ENCODE measurements at places on chromosomes 7 and 10.
A peak's percentile ranks its signal among the peaks of the same experiment; 100 is the strongest.

DNA sequence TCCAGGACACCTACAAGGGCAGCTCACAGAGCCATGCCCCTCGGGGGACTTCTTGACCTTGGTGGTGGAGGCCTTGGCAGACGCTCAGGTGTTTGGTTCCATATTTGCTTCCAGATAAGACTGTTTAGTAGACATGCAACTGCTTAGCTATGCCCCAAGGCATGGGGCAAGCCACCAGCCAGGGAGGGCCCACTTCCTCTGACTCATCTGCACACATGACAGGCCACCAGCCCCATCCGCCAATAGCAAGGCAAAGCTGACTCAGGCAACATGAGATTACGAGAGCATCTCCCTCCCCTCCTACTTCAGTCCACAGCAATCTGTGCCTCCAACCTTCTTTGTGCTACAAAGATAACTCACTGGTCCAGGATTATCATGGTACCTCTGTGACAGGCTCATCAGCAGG is 54.9 kb downstream of the KCNMA1 start:
- DNase-seq, result no peak

- DNase-seq, result no peak
Observed at GRCh38 chr10:3773460-3774017, 11.5 kb downstream of the KLF6 start.

DNA sequence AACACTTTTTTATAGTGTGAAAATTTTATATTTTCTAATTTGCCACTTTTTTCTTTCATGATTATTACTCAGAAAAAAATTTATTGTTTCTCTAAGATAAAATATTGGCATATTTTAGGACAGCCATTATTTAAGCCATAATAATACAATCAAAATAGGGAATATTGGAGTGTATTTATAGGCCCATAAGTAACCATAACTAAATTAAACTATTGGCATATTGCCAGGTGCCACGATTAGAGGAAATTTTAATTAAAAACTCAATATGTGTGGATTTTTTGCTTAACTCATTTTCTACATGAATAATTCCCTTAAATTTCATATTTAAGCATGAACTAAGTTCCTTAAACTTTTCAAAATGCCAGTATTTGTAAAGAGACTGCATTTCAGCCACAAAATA is 587.8 kb downstream of the IPMK start:
- no peak for DNase-seq

DNA sequence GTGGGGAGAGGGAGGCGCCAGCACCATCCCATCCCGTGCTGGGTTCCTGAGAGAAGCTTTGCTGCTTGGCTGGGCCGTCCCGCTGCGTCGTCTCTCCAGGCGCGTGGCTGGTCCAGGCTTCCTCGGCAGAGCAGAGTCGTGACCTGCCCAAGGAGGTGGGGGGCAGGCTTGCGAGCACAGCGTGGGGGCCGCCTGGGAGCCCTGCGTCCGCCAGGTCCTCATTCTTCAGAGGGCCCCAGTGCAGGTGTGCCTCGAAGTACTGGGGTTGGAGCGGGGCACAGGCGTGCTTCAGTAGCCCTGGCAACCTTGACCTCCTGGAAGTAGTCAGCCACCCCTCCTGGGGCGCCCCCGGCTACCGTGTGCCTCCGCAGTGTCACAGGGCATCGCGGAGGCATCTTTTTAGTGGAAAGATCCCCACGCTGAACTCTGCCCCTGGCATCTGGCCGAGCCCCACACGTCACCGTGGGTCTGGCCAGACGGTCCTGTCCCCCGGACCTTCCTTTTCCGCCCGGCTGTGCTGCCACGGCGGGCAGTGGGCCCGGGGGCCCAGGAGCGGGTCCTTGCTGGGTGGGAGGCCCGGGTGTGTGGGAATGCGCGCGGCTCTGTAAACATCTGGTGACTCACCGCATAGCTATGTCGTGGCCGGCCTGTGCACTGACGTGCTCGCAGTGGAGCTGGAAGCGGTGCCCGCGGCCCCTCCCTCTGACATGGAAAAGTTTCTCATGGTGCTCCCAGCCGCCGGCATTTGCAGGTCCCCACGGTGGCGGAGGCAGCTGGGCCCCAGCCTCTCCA is 6.4 kb downstream of the MAFK start:
- DNase-seq, result no peak

DNA sequence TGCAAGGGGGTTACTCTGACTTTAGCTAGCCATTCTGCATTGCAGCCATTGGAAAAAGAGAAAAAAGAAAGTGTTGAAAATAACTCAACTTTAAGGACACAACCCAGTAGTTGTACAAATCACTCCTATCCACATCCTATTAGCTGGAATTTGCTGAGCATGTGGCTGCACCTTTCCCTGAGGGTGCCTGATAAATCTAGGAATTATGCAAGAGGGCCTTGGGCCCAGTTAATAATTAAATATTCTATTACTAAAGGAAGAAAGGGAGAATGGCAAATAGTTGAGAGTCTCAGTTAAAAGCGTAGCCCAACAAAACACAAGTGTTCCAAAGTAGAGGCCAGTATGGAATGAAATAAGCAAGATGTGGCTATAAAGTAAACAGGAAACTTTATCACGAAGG is 200.9 kb upstream of the CNTNAP2 start:
- DNase-seq, result no peak

DNA sequence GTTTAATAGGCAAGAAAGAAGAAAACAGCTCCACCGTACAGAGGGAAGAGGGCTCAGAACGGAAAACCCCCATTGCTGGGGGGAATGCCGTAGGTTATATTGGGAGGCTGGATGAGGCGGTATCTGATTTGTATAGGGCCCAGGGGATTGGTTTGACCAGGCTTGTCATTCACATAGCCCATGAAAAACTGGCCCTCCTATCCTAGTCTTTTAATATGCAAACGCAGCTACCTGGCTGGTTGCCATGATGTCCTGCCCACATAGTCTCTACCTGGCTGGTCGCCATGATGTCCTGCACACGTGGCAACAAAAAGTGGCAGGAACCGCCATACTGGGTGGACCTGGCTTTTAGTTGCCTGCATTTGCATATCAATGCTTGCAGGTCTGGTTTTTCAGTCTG is 84.7 kb downstream of the AUTS2 start:
- DNase-seq, result no peak

- no peak for DNase-seq
Observed at GRCh38 chr10:14751921-14752320, 22.8 kb downstream of the FAM107B start.

GRCh38 chr10:103193820-103194529 is 903 bp upstream of the NT5C2 start:
- no peak for DNase-seq

GRCh38 chr7:32072397-32072796 is 2.2 kb upstream of the PDE1C start:
- DNase-seq, result no peak

GRCh38 chr7:103075337-103075918 is 488 bp downstream of the ARMC10 start:
- peak; percentile 73 for DNase-seq

GRCh38 chr7:117129521-117129955 is 176.2 kb downstream of the ST7 start:
- DNase-seq, result no peak

GRCh38 chr7:130413201-130413600 is 27.6 kb downstream of the CEP41 start:
- DNase-seq, result no peak

- DNase-seq, result no peak
Observed at GRCh38 chr7:93945756-93946535, 24.4 kb downstream of the GNG11 start.

DNA sequence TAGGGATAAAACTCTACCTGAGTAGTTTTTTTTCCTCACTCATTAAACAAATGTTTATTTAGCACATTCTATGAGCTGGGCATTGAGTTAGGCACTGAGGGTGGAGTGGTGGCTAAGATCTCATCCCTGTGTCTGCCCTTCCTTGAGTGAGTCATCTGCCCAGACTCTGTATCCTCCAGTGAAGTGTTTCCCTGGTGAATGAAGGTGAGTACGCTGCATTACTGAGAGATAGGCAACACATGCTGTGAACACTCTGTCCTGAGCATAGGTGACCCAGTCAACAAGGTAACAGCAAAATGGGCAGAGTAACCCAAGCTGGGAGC is 5.8 kb downstream of the PITX3 start:
- no peak for DNase-seq

- DNase-seq, result no peak
Observed at GRCh38 chr10:107653832-107654287, 489.4 kb upstream of the SORCS1 start.

DNA sequence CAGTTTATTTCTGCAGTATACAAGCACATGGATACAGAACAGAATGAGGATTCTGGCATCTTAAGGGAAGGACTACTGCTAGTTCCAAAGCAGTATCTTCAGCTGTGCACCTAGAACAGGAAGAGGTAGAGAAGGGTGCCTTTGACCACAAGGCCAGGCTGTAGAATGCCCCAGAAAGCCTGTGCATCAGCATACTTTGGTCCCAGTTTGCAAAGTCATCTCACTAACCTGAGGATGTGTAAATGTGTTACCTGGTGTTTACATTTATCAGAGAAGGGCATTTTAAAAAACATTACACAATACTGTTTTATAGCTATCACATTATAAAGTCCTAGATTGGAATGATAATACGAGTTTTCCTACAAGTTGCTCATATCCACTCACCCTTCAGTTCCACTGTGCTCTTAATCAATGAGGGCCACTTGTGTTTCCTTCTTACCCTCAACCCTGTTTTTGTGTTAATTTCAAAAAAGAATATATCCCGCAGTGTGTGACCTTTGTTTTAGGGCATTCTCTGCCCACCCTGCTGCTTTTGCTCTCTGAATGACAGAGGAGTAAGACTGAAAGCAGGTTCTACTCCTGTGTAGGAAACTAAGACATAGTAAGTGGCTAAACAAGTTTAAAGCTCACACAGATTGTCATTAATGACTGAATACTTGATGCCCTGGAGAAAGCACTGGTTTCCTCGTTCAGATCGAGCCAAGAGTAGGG is 3.4 kb downstream of the SLC35G1 start:
- DNase-seq, result no peak

- no peak for DNase-seq
Observed at GRCh38 chr7:53272081-53272480, 236.6 kb downstream of the POM121L12 start.

DNA sequence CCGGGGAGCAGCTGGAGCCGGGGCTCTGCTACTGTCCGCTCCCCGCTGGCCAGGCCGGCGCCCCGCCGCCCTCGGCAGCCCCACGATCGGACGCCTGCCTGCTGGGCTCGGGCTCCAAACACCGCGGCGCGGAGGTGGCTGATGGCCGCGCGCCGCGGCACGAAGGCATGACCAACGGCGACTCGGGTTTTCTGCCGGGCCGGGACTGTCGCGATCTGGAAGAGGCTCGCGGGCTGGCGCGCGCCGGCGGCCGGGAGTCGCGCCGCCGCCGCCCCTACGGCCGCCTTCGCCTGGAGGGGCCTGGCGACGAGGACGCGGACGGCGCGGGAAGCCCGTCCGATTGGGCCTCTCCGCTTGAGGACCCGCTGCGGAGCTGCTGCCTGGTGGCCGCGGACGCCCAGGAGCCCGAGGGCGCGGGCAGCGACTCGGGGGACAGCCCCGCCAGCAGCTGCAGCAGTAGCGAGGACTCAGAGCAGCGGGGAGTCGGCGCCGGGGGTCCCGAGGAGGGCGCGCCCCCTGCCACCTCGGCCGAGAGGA is 570 bp downstream of the TBC1D12 start:
- peak; percentile 21 for DNase-seq

DNA sequence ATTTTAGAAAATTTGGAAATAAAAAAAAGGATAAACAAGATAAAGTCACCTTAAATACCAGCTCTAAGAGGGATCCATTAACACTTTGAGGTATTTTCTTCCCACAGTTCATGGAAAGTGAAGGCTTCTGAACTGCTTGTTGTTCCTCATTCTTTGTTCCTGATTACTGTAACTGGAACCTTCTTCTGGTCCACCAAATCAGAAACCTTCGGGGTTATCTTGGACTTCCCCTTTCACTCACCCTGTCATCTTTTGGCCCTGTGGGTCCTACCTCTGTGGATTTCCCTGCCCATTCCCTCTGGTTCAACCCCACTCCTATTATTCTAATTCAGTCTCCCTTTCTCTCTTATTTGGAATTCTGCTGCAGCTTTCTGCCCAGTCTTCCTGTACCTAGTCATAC is 116.5 kb upstream of the PRPS1L1 start:
- DNase-seq, result no peak

GRCh38 chr7:48176356-48176893 is 5.2 kb downstream of the ABCA13 start:
- no peak for DNase-seq

DNA sequence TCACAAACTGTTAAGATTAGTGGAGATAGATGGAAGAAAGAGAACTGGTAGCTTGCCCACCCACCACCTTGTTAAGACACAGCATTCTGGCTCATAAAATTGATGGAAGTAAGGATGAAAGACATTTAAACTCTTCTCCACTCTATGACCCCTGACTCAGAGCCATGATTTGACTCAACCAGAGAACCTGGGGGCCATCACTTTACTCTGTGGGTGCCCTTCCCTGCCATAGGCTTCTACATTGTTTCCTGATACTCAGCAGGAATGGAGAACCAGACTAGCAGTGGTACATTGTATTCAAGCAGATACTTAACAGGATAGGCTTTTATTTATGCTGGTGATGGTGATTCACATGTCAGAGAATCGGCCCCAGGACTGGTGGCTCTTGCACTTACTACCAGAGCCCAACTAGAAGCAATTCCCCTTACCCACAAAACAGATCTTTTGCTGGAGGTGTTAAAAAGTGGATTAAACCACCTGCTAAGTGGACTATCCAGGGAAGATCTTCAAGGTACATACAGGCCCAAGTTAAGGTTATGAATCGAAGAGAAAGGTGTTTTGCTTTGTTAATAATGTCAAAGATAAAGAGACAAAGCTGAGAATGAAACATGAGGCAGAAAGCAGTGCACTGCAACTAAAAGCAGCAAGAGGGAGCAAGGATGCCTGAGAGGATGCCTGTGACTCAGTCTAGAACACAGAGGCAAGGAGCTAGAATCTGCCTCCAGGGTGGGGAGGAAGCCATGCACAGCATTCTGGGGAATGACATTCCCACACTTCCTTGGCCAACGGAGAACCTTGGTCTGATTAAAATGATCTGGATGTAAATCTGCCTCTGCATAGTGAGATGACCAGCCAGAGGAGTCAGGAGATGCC is 36.0 kb upstream of the GLI3 start:
- DNase-seq, result no peak

DNA sequence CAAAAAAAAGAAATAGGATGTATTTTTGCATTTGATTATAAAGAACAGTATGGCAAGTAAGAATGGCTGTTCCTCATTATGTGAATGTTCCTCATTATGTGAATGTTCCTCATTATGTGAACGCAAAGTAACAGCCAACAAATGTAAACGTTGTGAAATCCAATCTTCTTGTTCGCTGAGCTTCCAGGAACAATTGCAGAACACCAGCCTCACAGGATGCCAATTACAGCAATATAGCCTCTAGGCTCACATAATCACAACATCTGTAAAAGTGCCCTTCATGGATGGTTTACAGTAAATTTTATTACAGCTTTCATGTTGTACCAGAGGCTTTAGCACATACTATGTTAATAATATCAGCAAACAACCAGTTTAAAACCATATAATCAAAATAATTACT is 71.6 kb downstream of the THSD7A start:
- peak; percentile 97 for DNase-seq

GRCh38 chr7:43584195-43584586 is 1.3 kb downstream of the STK17A start:
- no peak for DNase-seq
